Activated naive CD4-positive, alpha-beta T cell (primary cell): ENCODE measurements at places on chromosomes 6 and 20.

- no peak for DNase-seq
Observed at GRCh38 chr6:89921691-89922090, 27.4 kb downstream of the GJA10 start.

GRCh38 chr6:84763003-84763885 lies 1.2 kb downstream of the TBX18 start:
- no peak for DNase-seq

DNA sequence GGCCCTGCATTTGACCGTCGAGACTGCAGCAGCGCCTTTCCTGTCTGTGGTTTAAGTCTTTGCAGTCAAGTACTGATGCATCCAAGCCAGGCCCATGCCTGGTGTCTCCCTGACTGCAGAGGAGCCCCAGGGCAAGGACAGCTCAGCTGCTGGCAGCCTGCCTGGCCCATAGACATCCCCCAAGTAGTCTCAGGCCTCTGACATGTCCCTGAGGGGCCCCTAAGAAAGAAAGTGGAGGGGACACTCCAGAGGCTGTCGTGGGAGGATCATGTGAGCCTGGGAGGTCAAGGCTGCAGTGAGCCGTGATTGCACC lies 18.0 kb downstream of the HRH3 start:
- DNase-seq: no peak

- DNase-seq: no peak
Observed at GRCh38 chr20:56350842-56351241, 7.9 kb upstream of the FAM210B start.

- DNase-seq: no peak
Observed at GRCh38 chr20:56513161-56514150, 11.1 kb upstream of the FAM209A start.

DNA sequence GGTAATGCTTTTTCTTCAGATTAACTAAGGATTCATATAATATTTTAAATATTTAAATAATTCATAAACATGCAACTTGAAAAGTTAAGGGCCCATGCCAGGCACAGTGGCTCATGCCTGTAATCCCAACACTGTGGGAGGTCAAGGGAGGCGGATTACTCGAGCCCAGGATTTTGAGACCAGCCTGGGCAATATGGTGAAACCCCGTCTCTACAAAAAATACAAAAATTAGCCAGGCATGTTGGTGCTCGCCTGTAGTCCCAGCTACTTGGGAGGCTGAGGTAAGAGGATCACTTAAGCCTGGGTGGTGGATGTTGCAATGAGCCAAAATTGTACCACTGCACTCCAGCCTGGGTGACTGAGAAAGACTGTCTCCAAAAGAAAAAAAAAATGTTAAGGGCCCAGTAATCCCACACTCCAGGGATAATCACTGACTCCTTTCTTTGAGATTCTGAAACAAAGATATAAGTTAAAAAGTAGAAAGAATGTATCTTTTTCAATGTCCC lies 7.9 kb upstream of the RIN2 start:
- DNase-seq: no peak

- DNase-seq: no peak
Observed at GRCh38 chr6:159577564-159577963, 115.5 kb downstream of the SOD2 start.

GRCh38 chr6:138891255-138891986 lies 95.5 kb downstream of the ECT2L start:
- no peak for DNase-seq

- DNase-seq: no peak
Observed at GRCh38 chr6:54646069-54646950, 200.3 kb upstream of the FAM83B start.

DNA sequence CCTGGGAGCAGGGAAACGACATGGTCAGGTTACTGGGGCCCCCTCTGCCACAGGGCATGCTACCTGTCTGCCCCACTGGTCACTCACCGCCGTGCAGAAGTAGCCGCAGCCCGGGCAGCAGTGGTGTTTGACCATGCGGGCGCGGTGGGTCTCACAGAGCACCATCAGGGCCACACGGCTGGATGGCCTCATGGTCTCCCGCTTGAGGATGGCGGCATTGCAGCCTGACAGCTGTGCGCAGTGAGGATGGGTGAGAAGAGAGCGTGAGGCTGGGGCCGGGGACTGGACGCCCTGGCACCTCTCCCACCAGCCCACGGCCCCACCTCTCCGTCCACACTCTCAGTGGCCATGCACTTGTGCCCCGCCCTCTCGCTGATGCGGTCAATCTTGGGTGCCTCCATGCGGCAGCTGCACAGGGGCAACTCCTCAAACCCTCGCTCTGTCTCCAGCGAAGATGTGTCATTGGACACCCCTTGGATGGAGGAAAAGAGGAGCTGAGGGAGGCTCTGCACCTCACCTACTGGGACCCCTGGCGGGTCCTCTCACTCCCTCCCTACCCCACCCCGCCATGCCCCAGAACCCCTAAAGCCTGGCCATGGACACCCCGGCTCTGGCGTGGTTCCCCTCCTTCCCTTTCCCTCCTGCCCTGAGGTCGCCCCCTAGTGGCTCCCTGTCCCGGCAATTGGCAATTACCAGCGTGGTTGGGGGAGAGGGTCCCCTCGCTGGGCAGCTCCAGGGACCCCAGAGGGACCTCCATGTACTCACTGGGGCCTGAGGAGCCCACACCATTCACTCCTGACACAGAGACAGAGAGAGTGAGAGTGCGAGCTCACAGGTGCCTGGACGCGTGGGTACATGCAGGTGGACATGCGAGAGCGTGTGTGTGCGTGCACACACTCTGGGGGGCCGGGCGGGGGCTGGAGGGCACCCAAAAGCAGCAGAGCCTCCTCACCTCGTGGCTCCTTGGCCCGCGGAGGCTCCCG lies 8.9 kb downstream of the EHMT2 start:
- peak; percentile 38 for DNase-seq

DNA sequence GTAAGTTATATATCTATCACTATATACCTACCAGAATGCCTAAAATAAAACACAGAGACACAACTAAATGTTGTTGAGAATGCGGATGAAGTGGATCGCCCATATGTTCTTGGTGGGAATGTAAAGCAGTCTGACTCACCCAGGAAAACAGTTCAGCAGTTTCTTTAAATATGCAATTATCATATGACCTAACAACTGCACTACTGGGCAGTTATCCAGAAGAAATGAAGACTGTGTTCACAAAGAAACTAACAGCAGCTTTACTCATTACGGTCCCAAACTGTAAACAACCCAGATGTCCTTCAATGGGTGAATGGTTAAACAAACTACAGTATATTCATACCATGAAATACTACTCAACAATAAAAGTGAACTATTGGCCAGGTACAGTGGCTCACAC lies 14.3 kb upstream of the ZC3H12D start:
- DNase-seq: no peak

DNA sequence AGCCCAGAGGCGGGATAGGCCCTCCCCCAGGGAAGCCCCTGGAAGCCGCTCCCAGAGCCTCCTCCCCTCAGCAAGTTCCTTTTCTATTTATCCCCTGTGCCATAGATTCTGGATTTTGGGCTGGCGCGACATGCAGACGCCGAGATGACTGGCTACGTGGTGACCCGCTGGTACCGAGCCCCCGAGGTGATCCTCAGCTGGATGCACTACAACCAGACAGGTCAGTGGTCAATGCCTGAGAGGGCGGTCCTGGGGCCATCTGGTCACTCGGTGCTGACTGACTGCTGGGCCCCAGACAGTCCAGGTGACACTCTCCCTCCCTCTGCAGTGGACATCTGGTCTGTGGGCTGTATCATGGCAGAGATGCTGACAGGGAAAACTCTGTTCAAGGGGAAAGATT lies 6.2 kb downstream of the MAPK13 start:
- DNase-seq: no peak

- DNase-seq: no peak
Observed at GRCh38 chr6:23181356-23182110, 612.2 kb downstream of the HDGFL1 start.

DNA sequence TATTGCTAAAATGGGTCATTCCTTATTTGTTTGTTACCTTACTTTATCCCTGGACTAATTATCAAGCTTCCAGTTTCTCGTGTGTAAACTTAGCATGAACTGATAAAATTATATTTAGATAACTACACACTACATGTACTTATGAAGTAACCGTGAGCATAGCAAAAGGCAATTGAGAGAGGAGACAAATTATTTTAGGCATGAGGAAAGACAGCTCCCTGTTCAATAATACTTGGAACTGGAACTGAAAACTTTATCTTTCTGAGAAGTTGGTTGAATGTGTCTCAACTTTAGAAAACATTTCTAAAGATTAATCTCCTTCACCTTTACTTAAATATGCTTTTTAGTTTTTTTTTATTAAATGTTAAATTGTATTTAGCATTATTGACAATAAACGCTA lies 11.4 kb downstream of the CRISP3 start:
- DNase-seq: no peak

GRCh38 chr6:5674721-5675120 lies 332.0 kb downstream of the NRN1 start:
- DNase-seq: no peak

GRCh38 chr20:9807136-9807535 lies 31.7 kb downstream of the PAK5 start:
- no peak for DNase-seq

GRCh38 chr6:168559574-168560098 lies 118.7 kb downstream of the SMOC2 start:
- DNase-seq: no peak

- no peak for DNase-seq
Observed at GRCh38 chr6:48036316-48036715, 74.7 kb downstream of the PTCHD4 start.
